CD4-positive, alpha-beta T cell (primary cell): ENCODE measurements at places on chromosomes 13 and 19. TPM values are rescaled to one million over a fixed set of nuclear protein-coding genes. Genes with fewer than 3 reads are reported as not detected.
A peak's percentile ranks its signal among the peaks of the same experiment; 100 is the strongest.

GRCh38 chr19:3389876-3390371 lies 23.5 kb downstream of the NFIC start:
- no peak overlapping the region for H3K4me3 ChIP-seq
- DNase-seq: no peak
- H3K27me3 ChIP-seq: no peaks in the 10 kb centered on the region

GRCh38 chr19:41354343-41354953 lies 726 bp upstream of the TGFB1 start:
- H3K4me1 ChIP-seq: peaks cover 69% of the 10 kb centered on the region
- no peaks in the 10 kb centered on the region for H3K27me3 ChIP-seq
- peak overlapping the region; percentile 68 for H3K27ac ChIP-seq
- H3K36me3 ChIP-seq: no peaks in the 10 kb centered on the region
- DNase-seq: no peak

- H3K4me1 ChIP-seq: no peaks in the 10 kb centered on the region
- DNase-seq: no peak
- no peaks in the 10 kb centered on the region for H3K27me3 ChIP-seq
- no peak overlapping the region for H3K4me3 ChIP-seq
- no peaks in the 10 kb centered on the region for H3K36me3 ChIP-seq
Measured at GRCh38 chr13:86554066-86554465, 754.8 kb upstream of the SLITRK6 start.

GRCh38 chr13:113555141-113555540 lies 29.4 kb upstream of the TFDP1 start:
- no peak overlapping the region for H3K27ac ChIP-seq
- no peak for DNase-seq
- H3K4me3 ChIP-seq: no peak overlapping the region
- H3K36me3 ChIP-seq: peaks cover 16% of the 10 kb centered on the region
- H3K4me1 ChIP-seq: no peaks in the 10 kb centered on the region

DNA sequence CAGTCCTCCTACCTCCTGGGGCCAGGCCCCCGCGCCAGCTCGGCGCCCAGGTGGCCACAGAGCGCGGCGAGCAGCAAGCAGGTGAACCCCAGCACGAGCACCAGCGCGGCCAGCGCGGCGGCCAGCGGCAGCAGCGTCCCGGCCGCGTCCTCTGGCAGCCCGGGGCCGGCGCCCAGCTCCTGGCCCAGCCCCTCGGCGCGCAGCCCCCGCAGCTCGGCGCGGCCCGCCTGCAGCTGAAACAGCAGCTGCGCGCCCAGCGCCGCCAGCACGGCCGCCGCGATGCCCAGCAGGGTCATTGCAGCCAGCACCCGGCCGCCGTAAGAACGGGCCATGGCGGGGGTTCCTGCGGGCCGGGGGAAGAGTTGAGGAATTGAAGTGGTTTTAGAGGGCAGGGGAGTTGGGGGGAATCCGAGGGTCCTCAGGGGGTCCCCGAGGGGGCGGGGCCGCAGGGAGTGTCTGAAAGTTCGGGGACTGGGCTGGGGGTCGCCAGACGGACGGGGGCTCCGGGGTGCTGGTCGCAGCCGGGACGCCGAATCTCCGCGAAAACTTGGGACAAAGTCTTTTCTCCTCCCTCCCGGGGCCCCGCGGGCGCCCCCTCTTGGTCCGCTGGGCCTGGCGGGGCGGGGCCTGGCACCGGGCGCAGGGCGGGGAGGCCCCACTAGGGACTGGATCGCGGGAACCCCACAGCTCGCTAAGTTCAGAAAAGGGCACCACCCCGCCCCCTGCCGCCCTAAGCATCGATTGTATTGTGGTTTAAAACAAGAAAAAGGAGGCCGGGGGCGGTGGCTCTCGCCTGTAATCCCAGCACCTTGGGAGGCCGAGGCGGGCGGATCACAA lies at the start of gene TMEM221:
TSS of gene TMEM221 (minus strand) at position 538 of the 837 bp plus-strand sequence. CDS start at position 332, 206 bp downstream.
- DNase-seq: peak; percentile 43
- no peaks in the 10 kb centered on the region for H3K36me3 ChIP-seq
- H3K27me3 ChIP-seq: no peaks in the 10 kb centered on the region
- H3K27ac ChIP-seq: no peak within 1 kb of the TSS
- H3K4me3 ChIP-seq: peak within 1 kb of the TSS; percentile 31

GRCh38 chr19:41226053-41226873 lies 7.2 kb downstream of the AXL start:
- H3K4me3 ChIP-seq: peak overlapping the region; percentile 60
- no peak overlapping the region for H3K27ac ChIP-seq
- H3K36me3 ChIP-seq: no peaks in the 10 kb centered on the region
- H3K4me1 ChIP-seq: peaks cover 16% of the 10 kb centered on the region
- DNase-seq: peak; percentile 38

DNA sequence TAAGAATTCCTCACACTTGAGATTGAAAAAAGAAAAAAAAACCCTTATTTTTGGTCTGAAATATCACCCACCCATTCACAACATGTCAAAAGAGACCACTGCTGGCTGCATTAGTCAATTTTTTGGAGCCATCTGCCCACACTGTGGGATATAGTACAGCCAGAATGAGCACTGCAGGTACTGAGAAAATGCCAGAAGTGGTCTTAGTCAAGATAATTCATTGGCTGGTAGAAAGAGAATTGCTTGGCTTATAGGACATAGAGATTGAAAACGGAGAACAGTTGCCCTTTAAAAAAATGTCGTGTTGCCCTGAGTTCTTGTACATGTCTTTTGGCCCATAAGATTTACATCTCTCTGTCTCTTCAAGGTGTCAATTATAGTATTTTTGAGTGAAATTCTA lies 1899.5 kb downstream of the OLFM4 start:
- no peaks in the 10 kb centered on the region for H3K4me1 ChIP-seq
- no peaks in the 10 kb centered on the region for H3K36me3 ChIP-seq
- no peak for DNase-seq
- no peak overlapping the region for H3K27ac ChIP-seq
- no peaks in the 10 kb centered on the region for H3K27me3 ChIP-seq
- H3K4me3 ChIP-seq: no peak overlapping the region

- no peak for DNase-seq
- H3K27ac ChIP-seq: no peak overlapping the region
- no peaks in the 10 kb centered on the region for H3K4me1 ChIP-seq
- no peaks in the 10 kb centered on the region for H3K36me3 ChIP-seq
Measured at GRCh38 chr13:33639158-33639557, 178.8 kb upstream of the RFC3 start.

DNA sequence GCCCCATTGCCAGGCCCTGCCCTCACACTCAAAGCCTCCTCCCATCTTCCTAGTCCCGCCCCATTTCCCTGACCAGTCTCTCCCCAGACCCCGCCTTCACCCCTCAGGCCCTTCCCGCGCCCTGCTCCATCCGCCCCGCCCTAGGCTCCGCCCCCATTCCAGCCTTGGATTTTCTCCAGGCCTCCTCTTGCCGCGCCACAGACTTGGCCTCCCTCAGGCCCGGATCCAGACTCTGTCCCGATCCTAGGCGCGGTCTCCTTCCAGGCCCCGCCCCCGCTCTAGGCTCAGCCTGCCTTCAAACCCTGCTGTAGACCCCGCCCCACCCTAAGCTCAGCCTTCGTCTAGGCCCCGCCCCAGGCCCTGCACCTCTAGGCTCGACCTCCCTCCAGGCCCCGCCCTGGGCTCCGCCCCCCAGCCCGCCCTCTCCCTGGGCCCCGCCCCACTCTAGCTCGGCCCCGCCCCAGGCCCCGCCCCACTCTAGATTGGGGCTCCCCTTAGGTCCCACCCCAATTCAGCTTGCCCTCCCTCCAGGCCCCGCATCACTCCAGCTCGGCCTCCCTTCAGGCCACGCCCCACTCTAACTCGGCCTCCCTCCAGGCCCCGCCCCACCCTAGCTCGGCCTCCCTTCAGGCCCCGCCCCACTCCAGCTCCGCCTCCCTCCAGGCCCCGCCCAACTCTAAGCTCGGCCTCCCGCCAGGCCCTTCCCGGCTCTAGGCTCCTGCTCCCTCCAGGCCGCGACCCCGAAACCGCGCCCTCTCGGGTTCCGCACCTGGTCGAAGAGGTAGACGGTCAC lies 18.5 kb downstream of the LMTK3 start:
- H3K4me3 ChIP-seq: peak overlapping the region; percentile 50
- DNase-seq: peak; percentile 76
- peaks cover 60% of the 10 kb centered on the region for H3K4me1 ChIP-seq

DNA sequence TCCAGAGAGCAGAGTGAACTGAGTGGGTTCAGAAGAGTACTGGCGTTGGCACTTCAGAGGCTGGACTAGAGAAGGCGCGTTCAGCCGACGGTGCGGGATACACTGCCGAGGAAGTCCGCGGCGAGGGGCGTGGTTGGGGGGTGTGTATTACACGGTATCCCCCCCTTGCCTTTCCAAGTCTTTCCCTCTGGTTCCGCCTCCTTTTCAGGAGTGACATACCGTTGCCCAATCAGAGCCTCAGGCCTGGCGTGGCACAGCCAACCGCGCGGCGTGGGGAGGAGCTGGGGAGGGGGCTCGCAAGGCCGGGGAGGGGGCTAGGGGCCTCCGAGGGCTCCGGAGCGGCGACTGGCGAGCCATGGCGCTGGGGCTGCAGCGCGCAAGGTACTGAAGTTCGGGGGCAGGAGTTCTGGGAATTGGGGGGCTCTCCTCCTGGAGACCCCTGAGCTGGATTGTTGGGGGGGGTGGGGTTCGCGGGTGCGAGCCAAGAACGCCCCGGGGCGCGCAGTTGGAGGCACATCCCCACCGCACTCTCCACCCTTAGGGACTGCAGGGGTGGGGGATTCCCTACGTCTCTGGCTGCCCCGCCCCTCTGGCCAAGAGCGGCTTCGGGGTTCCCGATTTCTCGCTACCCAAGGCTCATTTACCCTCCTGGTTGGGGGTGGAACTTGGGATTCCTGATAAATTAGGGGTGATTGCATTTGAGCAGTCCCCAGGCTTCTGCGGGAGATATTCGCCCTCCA lies at the start of gene HIF3A:
TSS of gene HIF3A (plus strand) at position 321 of the 740 bp plus-strand sequence. CDS start at position 356, 35 bp downstream.
- no peaks in the 10 kb centered on the region for H3K36me3 ChIP-seq
- H3K4me3 ChIP-seq: no peak within 1 kb of the TSS
- no peak for DNase-seq
- peaks cover 33% of the 10 kb centered on the region for H3K27me3 ChIP-seq

DNA sequence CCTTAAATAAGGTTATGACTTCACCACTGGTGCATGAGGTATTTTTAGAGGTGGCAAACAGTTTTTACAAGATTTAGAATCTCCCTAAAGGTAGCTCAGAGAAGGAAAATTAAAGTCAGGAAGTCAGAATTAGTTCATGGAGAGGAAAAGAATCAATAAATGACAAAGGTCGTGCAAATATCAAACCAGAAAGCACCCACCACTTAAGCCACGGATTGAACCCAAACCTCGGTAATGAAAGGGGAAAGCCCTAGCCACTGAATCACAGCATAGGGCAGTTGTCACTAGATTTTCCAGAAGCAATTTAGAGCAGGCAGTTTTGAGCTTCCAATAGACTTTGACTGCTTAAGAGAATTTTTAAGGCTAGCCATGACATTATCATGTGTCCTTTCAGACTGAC lies 1590.4 kb downstream of the SLITRK1 start:
- no peaks in the 10 kb centered on the region for H3K27me3 ChIP-seq
- no peak overlapping the region for H3K27ac ChIP-seq
- no peaks in the 10 kb centered on the region for H3K36me3 ChIP-seq
- DNase-seq: no peak
- H3K4me3 ChIP-seq: no peak overlapping the region
- no peaks in the 10 kb centered on the region for H3K4me1 ChIP-seq

DNA sequence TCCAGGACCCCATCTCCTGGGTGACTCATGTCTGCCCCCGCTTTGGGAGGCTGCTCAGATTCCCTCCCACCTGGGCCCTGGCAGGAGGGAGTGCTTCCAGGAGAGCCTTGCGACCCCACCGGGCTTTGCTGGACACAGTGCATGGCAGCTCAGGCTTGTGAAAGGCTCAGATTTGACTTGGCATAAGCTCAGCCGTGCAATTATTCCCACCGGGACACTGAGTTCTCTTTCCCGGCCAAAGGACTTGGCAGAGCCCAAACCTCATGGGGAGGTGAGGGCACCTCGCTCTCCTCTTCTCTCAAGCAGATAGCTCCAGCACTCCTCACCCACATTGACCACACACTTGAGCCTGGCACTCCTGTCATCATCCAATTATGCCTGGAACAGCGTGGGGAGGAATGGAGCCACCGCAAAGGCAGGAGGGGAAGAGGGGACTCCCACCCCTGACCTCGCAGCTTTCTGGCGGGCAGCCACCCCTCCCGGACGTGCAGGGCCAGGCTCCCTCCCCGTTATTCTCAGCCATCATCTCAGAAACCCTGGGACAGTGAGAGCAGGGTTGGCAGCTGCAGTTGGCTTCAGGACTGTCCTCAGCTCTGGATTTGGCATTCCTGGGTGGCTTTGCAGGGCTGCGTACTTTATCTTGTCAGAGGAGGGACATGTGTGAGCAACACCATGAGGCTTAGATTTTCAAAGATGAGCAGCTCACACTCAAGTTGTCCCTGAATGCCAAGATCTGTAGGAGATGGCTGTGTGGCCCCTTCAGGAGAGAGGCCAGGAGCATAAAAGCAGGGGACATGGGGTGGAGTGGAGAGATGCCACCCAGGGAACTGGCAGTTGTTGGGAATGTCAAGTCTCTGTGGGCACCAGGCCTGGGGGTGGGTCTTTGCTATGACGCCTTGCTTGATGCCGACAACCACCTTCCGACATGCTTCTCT lies 306.2 kb downstream of the TEX29 start:
- no peak overlapping the region for H3K27ac ChIP-seq
- H3K4me1 ChIP-seq: no peaks in the 10 kb centered on the region

- no peaks in the 10 kb centered on the region for H3K4me1 ChIP-seq
- H3K4me3 ChIP-seq: no peak overlapping the region
- H3K36me3 ChIP-seq: no peaks in the 10 kb centered on the region
- H3K27ac ChIP-seq: no peak overlapping the region
- no peak for DNase-seq
Measured at GRCh38 chr13:45240143-45240542, 39.3 kb upstream of the KCTD4 start.

DNA sequence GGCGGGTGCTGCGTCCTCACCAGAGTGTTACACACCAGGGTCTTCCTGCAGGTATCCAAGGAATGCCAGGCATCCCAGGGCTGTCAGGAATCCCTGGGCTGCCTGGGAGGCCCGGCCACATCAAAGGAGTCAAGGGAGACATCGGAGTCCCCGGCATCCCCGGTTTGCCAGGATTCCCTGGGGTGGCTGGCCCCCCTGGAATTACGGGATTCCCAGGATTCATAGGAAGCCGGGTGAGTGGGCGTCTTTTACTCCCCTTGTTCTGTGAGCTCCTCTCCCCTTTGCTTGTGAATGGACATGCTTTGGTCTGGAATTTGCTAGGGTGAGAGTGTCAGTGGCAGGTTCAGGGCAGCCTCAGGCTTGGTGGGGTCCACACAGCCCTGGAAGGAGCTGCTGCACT lies 75.9 kb downstream of the RAB20 start:
- H3K4me3 ChIP-seq: no peak overlapping the region
- no peaks in the 10 kb centered on the region for H3K27me3 ChIP-seq
- no peak for DNase-seq
- H3K36me3 ChIP-seq: no peaks in the 10 kb centered on the region
- no peak overlapping the region for H3K27ac ChIP-seq
- no peaks in the 10 kb centered on the region for H3K4me1 ChIP-seq

GRCh38 chr13:29753618-29754472 lies 96.6 kb downstream of the UBL3 start:
- no peak for DNase-seq
- H3K4me3 ChIP-seq: no peak overlapping the region
- no peaks in the 10 kb centered on the region for H3K36me3 ChIP-seq
- H3K27me3 ChIP-seq: no peaks in the 10 kb centered on the region
- H3K4me1 ChIP-seq: peaks cover 4% of the 10 kb centered on the region

The MBD3L3 gene
- not detected for total RNA-seq

The DIRAS1 gene
- total RNA-seq: not detected

The CYP4F8 gene
- total RNA-seq: not detected

The TMEM161A gene
- total RNA-seq: 10.9 TPM

The CCNE1 gene
- total RNA-seq: 5.6 TPM

The WDR87 gene
- total RNA-seq: not detected

The CGB7 gene
- not detected for total RNA-seq

The PALM3 gene
- 0.25 TPM for total RNA-seq

The PODNL1 gene
- not detected for total RNA-seq

The CEACAM3 gene
- total RNA-seq: not detected
